Stomach (tissue), 19 donors: ENCODE measurements at places on chromosomes 3 and 15.
A peak's percentile ranks its signal among the peaks of the same experiment; 100 is the strongest.

DNA sequence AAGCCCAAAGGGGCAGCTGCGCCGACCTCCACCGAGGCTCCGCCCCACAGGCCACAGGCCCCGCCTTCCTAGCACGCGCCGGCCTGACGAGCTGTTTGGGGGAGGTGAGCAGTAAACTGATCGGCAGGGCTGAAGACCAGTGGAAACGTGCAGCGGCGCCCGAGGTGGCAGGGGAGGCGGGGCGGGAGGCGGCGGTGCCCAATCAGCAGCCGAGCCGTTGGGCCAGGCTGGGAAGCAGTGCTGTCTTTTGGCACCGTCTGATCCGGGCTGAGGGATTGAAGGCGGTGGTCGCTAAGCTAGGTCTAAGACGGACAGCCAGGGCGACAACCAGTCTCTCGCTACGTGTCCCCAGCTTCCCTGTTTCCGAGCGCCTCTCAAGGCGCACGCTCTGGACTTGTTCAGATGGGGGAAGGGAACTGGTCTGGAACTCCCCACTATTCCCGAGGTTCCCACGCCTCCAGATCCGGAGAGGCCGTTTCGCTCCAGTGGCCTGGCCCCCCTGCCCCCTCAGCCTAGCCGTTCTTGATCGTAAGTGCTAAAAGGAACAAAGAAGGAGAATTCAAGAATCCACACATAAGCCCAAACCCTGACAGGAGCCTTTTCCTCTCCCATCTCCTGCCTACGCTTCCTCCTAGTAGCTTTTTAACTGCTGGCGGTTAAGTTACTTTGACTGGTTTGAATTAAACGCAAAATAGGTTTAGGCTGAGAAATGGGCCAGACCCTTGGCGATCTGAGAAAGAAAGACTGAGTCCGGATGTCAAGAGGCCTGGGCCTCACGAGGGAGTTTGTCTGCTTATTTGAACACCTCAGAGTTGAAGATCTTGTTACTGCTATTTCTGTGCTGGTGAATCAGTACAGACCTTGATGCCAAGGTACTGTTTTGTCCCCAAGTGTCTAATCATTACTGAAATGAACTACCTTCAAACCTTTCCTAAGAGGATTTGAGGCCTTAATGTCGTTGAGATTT is at the start of gene FMN1:
TSS of gene FMN1 (minus strand) at position 11 of the 967 bp plus-strand sequence. CDS start 39,800 bp downstream, outside the sequence.
- DNase-seq: peak; percentile 97

- DNase-seq: peak; percentile 40
These were observed 2.4 kb downstream of the SLC6A6 start for GRCh38 chr3:14404631-14405359.

GRCh38 chr3:137097386-137097785 is 139.6 kb downstream of the IL20RB start:
- DNase-seq: no peak

- no peak for DNase-seq
These were observed 245.0 kb upstream of the TOPAZ1 start for GRCh38 chr3:43996379-43997301.

- peak; percentile 57 for DNase-seq
These were observed 68.9 kb upstream of the TNFSF10 start for GRCh38 chr3:172591876-172592771.
